KBM-7 (cell line): ENCODE measurements at places on chromosomes 4 and X.

- DNase-seq, result peak; percentile 32
Observed at GRCh38 chr4:37471971-37472370, 214.2 kb downstream of the RELL1 start.

GRCh38 chrX:2261831-2262667 is 238.7 kb downstream of the DHRSX start:
- DNase-seq, result no peak

- DNase-seq, result no peak
Observed at GRCh38 chr4:138408758-138409157, 166.6 kb upstream of the SLC7A11 start.

DNA sequence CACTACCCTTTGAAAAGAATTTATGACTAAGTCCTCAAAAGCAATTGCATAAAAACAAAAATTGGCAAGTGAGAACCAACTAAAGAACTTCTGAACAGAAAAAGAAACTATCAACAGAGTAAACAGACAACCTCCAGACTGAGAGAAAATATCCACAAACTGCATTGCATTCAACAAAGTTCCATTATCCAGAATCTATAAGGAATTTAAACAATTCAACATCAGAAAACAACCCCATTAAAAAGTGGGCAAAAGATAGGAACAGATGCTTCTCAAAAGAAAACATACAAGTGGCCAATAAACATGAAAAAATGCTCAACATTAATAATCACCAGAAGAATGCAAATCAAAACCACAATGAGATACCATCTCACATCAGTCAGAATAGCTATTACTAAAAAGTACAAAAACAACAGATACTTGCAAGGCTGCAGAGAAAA is 130.2 kb downstream of the GASK1B start:
- no peak for DNase-seq

- DNase-seq, result no peak
Observed at GRCh38 chrX:127057891-127058619, 238.5 kb downstream of the PRR32 start.
